ENCODE measurements at places on chromosomes 11 and 22.
A peak's percentile ranks its signal among the peaks of the same experiment; 100 is the strongest.

DNA sequence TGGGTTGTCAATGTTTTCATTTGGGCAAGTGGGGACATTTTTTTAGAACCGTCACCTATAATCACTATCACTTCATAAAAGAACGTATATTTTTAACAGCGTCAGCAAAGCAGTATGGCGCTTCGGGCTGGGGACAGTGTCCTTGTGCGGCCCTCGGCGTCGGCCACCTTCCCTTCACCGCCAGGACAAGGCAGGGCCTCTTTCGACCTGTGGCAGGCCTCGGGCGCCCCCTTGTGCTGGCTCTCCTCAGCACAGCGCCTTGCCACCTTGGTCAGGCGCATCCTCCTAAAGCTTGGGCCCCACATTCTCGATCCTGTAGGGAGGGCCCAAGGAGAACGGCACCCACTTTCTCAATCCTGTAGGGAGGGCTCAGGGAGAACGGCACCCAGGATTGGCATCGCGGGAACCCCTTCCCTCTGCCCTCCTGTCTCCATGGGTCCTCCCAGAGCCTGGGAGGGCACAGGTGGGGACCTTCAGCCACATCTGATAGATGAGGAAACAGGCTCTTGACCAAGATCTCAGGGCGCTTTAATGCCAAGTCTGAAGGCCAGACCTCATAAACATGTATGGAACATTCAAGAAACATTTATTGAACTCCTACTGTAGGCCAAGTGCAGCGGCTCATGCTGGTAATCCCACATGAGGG is 11.5 kb upstream of the FADD start:
- H3K4me1 ChIP-seq = peaks cover 3% of the 10 kb centered on the region
- DNase-seq = peak; percentile 93
- no peak overlapping the region for H3K27ac ChIP-seq
- no peaks in the 10 kb centered on the region for H3K27me3 ChIP-seq
- H3K4me3 ChIP-seq = no peak overlapping the region

DNA sequence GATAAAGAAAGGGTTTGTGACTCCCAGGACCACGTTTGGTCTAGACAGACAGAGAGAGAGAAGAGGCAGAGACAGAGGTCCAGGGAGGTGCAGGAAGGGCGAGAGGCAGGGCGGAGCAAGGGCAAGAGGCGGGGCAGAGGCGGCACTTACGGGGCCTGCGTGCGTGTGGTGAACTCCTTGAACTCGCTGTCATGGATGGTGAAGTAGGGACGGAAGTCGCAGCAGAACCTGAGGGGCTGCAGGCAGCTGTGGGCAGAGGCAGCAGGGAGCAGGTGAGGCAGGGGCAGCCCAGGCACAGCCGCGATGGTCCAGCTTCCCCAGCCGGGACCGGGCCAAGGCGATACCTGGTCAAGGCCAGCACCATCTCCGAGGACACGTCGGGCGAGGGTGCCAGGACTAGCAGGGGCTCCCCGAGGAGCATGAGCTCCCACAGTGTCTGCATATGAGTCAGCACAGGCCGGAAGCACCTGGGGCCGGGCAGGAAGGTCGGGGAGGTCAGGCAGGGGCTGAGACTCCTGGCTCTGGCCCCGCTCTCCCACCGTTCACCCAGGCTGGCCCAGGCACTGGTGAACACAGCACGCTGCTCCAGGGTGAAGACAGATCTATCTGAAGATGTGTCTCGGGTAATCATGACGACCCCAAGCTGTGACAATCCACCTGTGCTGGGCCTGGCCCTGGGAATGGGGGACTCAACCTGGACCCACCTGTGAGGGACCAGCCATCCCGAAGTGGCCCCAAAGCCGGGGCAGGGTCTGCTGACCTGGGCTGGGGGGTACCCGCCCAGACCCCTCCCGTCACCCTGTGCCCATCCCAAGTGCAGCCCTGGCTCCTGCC is 7.2 kb upstream of the PLXNB2 start:
- no peak overlapping the region for H3K4me3 ChIP-seq
- H3K27me3 ChIP-seq = no peaks in the 10 kb centered on the region
- H3K27ac ChIP-seq = peak overlapping the region; percentile 9
- no peaks in the 10 kb centered on the region for H3K36me3 ChIP-seq

GRCh38 chr11:18466402-18466801 is 10.7 kb downstream of the LDHAL6A start:
- no peaks in the 10 kb centered on the region for H3K4me1 ChIP-seq
- no peaks in the 10 kb centered on the region for H3K36me3 ChIP-seq
- H3K4me3 ChIP-seq = no peak overlapping the region
- no peak for DNase-seq
- H3K27me3 ChIP-seq = no peaks in the 10 kb centered on the region
- no peak overlapping the region for H3K27ac ChIP-seq

DNA sequence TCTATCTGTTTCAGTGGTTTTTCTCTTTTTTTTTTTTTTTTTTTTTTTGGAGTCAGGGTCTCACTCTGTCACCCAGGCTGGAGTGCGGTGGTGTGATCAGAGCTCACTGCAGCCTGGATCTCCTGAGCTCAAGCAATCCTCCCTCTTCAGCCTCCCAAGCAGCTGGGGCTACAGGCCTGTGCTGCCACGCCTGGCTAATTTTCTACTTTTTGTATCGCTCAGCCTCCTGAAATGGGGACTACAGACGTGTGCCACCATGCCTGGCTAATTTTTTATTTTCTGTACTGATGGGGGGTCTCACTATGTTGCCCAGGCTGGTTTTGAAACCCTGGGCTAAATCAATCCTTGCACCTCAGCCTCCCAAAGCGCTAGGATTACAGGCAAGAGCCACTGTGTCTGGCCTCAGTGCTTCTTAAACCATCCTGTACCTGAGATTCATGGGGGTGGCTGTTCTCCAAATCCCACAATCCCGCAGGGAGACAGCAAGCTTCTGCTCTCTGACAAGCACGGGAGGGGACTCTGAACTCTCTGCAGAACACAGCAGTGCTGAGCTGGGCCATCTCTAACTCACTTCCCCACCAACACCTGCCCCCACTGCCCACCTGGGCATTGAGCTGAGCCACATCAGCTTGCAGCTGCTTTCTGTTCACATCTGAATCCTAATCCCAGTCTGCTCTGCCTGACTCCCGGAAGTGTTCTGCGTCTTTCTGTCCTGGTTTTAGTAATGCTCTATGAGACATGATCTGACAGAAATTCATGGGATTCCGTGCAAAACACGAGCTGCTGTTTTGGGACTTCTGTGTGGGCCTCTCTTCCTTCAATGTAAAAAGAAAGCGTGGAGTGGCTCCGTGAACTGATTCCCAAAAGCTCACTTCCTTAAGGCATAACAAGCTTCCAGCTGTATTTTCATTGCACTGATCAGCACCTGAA is 400.0 kb downstream of the LARGE1 start:
- no peaks in the 10 kb centered on the region for H3K27me3 ChIP-seq
- no peak overlapping the region for H3K4me3 ChIP-seq
- H3K36me3 ChIP-seq = peaks cover 14% of the 10 kb centered on the region
- peaks cover 22% of the 10 kb centered on the region for H3K4me1 ChIP-seq
- H3K27ac ChIP-seq = peak overlapping the region; percentile 63
- no peak for DNase-seq

DNA sequence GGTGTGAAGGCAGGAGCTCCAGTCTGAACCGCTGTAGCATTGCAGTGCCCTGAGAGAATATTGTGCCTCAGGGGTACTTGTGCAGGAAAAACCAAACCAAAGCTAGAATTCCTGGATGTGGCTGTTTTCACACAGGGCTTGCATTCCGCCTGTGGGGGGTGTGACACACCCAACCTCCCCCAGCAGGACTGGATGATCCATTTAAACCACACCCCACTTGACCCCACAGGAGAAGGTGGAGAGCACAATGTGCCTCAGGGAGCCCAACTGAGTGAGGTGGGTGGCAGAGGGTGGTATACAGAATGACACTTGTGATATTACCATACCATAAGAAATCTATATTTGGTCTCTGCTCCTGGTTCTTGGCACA is 66.9 kb upstream of the SLC22A12 start:
- H3K27me3 ChIP-seq = peaks cover 75% of the 10 kb centered on the region
- H3K4me1 ChIP-seq = no peaks in the 10 kb centered on the region
- DNase-seq = no peak
- H3K27ac ChIP-seq = no peak overlapping the region

GRCh38 chr11:100823360-100823759 is 136.3 kb downstream of the ARHGAP42 start:
- H3K4me1 ChIP-seq = peaks cover 68% of the 10 kb centered on the region
- no peak for DNase-seq
- H3K27me3 ChIP-seq = no peaks in the 10 kb centered on the region

DNA sequence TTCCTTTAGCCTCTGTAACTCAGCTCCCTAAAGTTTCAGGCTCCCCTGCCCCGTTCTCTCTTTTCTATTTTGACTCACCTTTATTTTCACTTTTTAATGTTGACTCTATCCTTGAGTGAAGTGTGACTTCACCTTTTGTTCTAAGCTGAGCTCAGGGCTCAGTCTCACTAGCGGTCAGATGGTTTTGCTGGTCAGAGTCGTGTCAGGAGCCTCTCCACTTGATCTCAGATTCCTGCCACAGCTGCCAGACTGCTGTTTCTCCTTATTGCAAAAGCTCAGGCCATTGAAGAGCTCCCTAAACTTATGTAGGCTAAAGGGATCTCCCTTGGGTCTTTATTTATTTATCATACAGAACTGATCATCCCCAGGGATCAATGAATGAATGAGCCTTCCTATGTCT is 13.7 kb upstream of the POU2AF2 start:
- no peak overlapping the region for H3K27ac ChIP-seq
- peaks cover 4% of the 10 kb centered on the region for H3K27me3 ChIP-seq
- H3K36me3 ChIP-seq = no peaks in the 10 kb centered on the region

GRCh38 chr11:103358251-103358650 is 249.0 kb downstream of the DYNC2H1 start:
- DNase-seq = no peak
- no peaks in the 10 kb centered on the region for H3K27me3 ChIP-seq
- no peak overlapping the region for H3K4me3 ChIP-seq
- H3K27ac ChIP-seq = no peak overlapping the region

GRCh38 chr11:44593251-44593650 is 27.8 kb downstream of the CD82 start:
- peaks cover 15% of the 10 kb centered on the region for H3K4me1 ChIP-seq
- H3K4me3 ChIP-seq = no peak overlapping the region
- H3K27me3 ChIP-seq = no peaks in the 10 kb centered on the region
- H3K27ac ChIP-seq = no peak overlapping the region
- DNase-seq = no peak

DNA sequence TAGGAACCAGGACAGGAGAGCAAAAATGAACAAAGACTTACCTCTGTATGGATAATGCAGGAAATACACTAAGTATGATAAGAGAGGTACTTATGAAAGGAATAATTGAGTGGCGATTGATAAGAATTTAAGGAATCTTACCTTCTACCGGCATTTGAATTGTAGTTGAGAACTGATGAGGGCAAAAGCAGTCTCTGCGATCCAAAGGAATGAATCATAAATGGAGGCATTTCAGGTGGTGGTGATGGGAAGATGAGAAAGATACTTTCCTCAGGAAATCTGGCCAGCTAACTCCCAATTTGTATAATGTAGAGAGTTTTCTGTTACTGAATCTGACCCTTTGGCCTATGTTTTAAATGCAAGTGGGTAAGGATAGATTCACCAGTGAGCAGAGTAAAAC is 71.9 kb upstream of the C11orf87 start:
- no peaks in the 10 kb centered on the region for H3K27me3 ChIP-seq
- H3K36me3 ChIP-seq = no peaks in the 10 kb centered on the region
- no peak for DNase-seq
- H3K4me1 ChIP-seq = no peaks in the 10 kb centered on the region

- no peak overlapping the region for H3K27ac ChIP-seq
- no peaks in the 10 kb centered on the region for H3K27me3 ChIP-seq
- DNase-seq = no peak
- no peaks in the 10 kb centered on the region for H3K36me3 ChIP-seq
- H3K4me3 ChIP-seq = no peak overlapping the region
Measured at GRCh38 chr11:44782478-44782877, 55.7 kb downstream of the TSPAN18 start.
